Dermis lymphatic vessel endothelial cell (primary cell): ENCODE measurements at places on chromosomes 7 and 10. TPM values are rescaled to one million over a fixed set of nuclear protein-coding genes. Genes with fewer than 3 reads are reported as not detected.

Gene IDI2
- total RNA-seq = not detected in 2 replicates

Gene SLC39A12
- total RNA-seq = not detected in 2 replicates

Gene DDX56
- 36.3 and 43.3 TPM in 2 replicates for total RNA-seq

Gene FRMPD2
- under 0.01 and 0.34 TPM in 2 replicates for total RNA-seq

Gene FANK1
- 0.22 and 1.1 TPM in 2 replicates for total RNA-seq

Gene ELN
- total RNA-seq = 9.0 and 12.4 TPM in 2 replicates

Gene NCOA4
- 203 and 235 TPM in 2 replicates for total RNA-seq

Gene ASNS
- total RNA-seq = 2.6 and 2.8 TPM in 2 replicates

Gene PTPRN2
- 2.7 and 3.1 TPM in 2 replicates for total RNA-seq

Gene LDB1
- 42.6 and 43.0 TPM in 2 replicates for total RNA-seq

Gene CHAT
- total RNA-seq = not detected in 2 replicates

Gene LIPM
- not detected in 2 replicates for total RNA-seq

Gene KCNMA1
- total RNA-seq = 0.43 and 1.1 TPM in 2 replicates

Gene LRRC18
- under 0.01 TPM in 1 of 2 replicates, not detected in the other for total RNA-seq

Gene HACD1
- 14.7 and 17.9 TPM in 2 replicates for total RNA-seq

Gene SFXN3
- 49.0 and 56.1 TPM in 2 replicates for total RNA-seq

Gene MCM10
- 2.0 TPM in 2 replicates for total RNA-seq

Gene NAT16
- not detected in 2 replicates for total RNA-seq

Gene CUBN
- 13.5 and 19.9 TPM in 2 replicates for total RNA-seq

Gene DENND2A
- total RNA-seq = 0.33 and 1.0 TPM in 2 replicates

Gene FAM171A1
- total RNA-seq = 41.9 and 47.4 TPM in 2 replicates

Gene GPR141
- total RNA-seq = not detected in 2 replicates

Gene TEX36
- total RNA-seq = not detected in 2 replicates

Gene ATRNL1
- 1.4 and 1.7 TPM in 2 replicates for total RNA-seq

Gene EPDR1
- 0.69 and 3.3 TPM in 2 replicates for total RNA-seq

Gene MRC1
- total RNA-seq = 201 and 288 TPM in 2 replicates

Gene PRSS37
- not detected in 2 replicates for total RNA-seq

Gene CAMK1D
- total RNA-seq = 0.43 and 1.4 TPM in 2 replicates

Gene SFXN2
- 7.0 and 8.6 TPM in 2 replicates for total RNA-seq
